Frontal cortex (tissue), 4 donors: ENCODE measurements at places on chromosomes 5 and 9.

- no peak for DNase-seq
These were observed 3.8 kb upstream of the TOR4A start for GRCh38 chr9:137273611-137274320.

DNA sequence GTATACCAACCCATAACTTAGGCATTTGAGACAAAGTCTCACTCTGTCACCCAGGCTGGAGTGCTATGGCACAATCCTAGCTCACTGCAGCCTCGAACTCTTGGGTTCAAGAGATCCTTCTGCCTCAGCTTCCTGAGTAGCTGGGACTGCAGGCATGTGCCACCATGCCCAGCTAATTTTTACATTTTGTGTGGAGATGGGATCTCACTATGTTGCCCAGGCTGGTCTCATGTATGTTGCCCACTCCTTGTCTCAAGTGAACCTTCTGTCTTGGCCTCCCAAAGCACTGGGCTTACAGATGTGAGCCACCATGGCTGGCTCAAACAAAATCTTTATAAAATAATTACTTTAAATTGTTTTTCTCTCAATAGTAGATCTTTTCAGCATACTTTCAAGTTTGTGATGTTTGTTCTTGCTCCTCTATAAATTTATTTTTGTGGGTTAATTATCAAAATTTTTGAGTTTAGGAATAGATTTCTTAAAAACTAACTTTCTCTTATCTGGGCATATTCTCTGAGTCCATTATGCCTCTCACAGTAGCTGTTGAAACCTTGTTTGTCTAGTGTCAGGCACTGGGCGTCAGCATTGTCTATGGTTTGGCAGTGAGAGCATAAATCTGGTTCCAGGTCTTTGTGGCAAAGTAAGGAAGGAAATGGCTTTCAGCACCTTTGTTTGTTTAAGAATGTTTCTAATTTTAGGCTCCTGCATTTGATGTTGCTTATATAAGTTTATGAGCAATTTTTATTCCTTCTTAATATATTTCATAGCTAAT lies 38.7 kb downstream of the NLN start:
- peak; percentile 31 for DNase-seq

DNA sequence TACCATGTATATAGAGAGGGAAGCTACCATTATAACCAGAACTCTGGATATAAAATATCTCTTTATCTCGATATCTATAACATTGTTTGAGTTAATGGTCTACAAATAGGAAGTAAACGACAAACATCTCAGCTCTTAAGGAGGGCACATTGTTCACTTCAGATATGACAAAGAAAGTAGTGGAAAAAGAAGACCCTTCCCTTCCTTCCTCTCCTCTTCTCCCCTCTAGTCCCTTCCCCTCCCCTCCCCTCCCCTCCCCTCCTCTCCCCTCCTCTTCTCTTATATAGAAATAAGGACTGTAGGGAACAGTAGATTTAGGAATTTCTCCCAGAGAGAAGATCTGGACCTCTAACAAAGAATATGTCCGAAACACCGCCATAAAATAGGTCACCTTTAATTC lies 1731.9 kb upstream of the CDH9 start:
- no peak for DNase-seq

DNA sequence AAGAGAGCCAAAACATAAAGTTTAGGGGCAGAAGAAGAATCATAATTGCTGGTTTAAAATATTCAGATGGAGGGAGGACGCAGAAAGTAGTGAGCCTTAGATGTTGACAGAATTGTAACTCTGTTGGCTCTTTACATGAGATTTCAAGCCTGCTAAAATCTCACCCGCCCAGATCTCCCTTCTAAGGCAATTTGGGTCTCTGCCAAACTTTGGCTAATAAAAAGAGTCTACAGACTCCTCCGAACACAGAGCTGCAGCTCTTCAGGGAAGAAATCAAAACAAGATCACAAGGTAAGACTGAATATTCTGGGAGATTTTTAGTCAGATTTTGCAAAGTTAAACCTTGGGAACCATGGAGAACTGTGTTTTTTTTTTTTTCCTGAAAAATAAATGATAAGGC lies at the start of gene IL33:
Gene IL33, plus strand, starts transcription at position 246 of the 400 bp plus-strand sequence. CDS start 25,888 bp downstream, outside the sequence.
- no peak for DNase-seq

GRCh38 chr9:1320607-1321195 lies 270.5 kb downstream of the DMRT2 start:
- no peak for DNase-seq

- no peak for DNase-seq
These were observed 48.8 kb upstream of the FREM1 start for GRCh38 chr9:14958989-14959388.

DNA sequence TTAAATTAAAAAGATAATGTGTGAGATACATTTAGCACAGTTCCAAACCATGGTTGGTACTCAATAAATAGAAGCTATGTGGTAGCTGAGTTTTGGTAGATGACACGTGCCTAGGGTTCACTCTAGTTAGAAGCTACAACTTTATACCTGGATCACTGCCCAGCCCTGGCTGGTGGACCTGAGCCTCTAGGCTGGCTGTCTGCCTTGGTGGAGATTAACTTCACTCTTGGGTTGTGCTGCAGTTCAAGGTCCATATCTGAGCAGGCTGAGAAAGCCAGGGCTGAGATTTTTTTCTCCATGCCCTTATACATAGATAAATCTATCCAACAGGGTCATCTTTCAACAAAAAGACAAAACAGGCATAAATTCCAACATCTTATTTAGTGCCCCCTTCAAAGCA lies 44.6 kb upstream of the SPDL1 start:
- DNase-seq: no peak

DNA sequence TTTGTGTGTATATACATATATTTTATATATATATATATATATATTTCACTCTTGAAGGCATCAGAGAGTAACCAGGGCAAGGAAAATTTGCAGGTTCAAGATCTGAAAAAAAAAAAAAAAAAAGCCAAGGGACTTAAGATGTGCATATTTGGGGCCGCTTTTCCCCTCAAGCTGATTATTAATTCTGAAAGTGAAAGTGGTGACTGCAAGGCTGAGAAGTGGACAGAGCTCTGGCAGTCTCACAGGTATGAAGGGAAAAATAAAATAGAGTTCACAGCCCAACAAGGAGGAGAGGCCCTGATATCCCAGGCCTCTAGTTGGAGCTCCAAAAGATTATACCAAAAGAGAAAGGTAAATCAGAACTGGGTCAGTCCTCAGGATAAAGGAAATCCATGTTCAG lies 234.4 kb upstream of the GAS1 start:
- no peak for DNase-seq

DNA sequence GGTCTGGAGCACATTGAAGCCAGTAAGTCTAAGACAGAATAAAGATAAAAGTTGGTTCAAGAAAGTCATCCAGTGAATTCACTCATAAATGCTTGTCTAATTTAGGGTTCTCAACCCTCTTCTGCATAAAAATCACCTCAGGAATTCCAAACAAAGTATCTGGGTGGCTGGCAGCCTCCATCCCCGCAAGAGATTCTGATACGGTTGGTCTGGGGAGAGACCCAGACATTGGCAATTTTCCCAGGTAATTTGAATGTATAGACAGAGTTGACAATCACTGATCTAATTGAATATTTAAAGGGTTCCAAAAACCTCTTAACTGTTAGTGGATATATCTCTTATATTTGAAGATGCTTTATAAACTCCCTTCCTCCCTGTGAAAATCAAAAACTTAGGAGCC lies 14.9 kb downstream of the ADAMTSL1 start:
- DNase-seq: no peak

- DNase-seq: no peak
These were observed 143.4 kb upstream of the APC start for GRCh38 chr5:112594095-112594850.

DNA sequence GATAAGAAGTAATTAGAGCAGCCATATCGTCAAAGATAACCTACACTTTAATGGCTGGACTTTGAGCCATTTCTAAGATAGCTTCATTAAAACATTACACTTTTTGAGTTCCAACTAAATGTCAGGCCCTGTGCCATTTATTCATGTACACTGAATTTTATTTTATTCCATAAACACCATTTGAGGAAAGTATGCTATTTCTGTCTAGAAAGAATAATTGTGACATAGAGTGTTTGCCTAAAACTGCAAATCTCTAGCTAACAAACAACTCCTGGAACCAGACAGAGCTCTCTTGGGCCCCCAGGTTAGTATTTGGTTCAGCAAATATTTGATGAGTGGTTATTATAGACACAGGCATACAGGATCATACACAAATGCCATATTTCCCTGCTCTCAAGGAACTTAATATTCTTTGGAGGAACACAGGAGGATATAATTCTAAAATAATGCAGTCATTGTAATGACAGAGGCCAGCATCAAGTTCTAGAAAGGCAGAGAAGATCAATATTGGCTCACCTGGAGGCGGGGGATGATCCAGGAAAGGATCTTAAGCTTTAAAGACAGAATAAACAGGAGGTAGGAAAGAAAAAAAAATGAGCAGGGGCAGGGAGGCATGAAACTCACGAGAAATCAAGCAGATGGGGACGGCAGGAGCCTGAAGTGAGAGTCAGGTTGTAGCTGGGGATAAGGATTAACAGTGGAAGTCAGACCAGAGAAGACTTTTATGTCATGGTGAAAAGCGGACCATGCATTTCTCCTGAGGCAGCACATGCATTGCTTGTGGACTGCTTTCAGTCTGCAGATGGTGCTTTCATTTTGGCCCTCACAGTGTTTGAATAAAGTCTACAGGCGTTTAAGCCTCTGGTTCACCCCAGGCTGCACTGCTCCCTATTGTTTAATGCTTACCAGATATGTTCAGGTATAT lies 127.7 kb downstream of the GCNT1 start:
- no peak for DNase-seq

GRCh38 chr5:55853818-55854217 lies 2.7 kb downstream of the IL31RA start:
- no peak for DNase-seq

- DNase-seq: no peak
These were observed 418.0 kb downstream of the PLK2 start for GRCh38 chr5:58041884-58042283.

DNA sequence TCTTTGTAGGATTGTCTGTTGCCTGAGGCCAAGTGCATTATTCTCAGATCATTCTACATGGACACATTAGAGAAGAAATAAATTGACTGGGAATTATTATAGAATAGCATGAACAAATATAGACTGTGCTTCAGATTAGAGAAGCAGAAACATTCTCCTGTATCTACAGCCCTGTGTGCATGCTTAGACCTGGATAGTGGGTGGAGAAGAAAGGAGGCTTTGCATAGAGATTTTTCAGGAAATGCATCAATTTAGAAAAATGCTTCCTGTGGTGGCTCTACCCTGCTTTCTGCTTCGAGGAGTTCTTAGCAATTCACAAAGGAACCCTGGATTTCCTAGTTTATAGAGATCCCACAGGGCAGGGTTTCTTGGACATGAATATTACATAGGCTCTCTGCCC lies 66.7 kb downstream of the IRX1 start:
- DNase-seq: no peak

DNA sequence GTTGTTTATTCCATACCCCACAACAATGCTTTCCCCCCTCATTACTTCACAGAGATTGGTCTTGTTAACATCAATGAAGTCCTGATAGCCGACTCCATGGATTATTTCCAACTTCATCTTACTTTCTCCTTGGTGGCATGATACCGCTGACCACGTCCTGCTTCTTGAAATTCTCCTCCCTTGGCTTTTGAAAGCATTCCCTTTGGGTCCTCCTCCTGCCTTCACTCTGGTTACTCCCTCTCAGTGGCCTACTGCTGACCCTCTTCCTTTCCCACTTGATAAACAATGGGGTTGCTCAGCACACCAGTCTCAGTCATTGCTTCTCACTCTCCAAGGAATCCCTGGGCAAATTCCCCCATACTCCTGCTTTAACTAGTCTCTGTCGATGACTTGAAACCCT lies 283.9 kb downstream of the SEC61B start:
- DNase-seq: no peak

GRCh38 chr5:132246806-132247205 lies 10.7 kb upstream of the PDLIM4 start:
- DNase-seq: no peak

DNA sequence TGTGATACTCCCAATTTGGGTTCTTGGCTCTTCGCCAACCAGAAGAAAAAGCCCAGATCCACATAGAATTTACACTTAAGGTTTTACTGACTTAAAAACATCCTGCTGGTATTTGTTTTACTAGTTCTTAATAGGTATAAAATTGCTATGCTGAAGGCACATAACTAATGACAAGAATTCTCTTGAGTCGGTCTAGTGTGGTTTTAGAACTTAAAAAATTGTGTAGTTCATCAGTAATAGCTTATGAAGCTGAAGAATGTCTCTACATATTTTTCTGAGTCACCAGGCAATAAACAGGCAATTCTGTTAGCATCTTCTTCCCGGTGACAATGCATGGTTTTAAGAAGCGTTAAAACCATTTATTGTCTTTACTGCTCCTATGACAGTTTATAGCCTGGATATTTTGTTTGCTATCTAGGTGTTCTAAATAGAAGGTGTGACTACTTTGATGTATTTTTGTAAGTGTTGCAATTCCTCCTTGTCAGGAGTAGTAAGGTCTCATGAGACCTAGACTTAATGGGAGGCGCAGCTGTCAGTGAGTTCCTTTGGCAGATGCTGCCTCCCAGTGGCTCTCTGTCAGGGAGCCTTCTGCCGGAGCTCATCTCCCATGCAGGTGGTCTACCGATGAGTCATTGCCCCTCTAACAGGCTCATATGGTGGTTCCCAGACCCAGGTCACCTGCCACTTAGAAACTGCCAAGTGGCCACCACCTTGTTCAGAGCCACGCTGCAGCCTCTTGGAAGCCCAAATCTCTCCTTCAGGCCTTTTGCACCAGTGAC lies 173.8 kb downstream of the MAST4 start:
- no peak for DNase-seq

DNA sequence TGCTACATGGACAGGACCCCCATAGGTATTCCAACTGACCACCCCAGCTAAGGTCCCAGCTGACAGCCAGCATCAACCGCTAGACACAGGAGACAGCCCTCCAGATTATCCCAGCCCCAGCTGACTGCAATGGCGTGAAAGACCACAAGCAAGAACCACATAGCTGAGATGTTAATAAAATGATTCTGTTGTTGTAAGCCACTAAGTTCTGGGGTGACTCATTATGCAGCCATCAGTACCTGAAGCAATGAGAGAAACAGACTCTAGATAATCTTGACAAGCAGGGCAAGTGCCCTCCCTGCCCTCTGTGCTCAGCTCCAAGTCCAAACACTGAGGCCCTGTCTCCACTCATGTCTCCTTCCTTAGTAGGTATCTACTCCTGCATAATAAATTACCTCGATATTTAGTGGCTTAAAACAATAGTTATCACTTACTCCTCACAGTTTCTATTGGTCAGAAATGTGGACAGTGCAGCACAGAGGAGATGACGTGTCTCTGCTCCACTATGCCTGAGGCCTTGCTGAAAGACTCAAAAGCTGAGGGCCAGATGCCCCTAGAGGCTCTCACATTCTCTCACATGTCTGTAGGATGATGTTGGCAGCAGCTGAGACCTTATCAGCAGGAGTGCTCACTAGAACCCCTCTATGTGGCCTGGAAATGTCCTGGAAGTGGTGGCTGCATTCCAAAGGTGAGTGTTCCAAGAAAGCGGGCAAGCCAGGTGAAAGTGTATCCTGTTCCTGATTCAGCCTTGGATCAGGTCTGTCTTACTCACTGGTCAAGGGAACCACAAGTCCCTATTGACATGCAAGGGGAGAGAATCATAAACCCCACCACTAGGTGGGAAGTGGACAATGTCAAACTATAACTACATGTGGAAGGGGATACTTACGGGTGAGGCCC lies 2.5 kb downstream of the MGAT1 start:
- no peak for DNase-seq
